ENCODE measurements at places on chromosomes 13 and 19.

DNA sequence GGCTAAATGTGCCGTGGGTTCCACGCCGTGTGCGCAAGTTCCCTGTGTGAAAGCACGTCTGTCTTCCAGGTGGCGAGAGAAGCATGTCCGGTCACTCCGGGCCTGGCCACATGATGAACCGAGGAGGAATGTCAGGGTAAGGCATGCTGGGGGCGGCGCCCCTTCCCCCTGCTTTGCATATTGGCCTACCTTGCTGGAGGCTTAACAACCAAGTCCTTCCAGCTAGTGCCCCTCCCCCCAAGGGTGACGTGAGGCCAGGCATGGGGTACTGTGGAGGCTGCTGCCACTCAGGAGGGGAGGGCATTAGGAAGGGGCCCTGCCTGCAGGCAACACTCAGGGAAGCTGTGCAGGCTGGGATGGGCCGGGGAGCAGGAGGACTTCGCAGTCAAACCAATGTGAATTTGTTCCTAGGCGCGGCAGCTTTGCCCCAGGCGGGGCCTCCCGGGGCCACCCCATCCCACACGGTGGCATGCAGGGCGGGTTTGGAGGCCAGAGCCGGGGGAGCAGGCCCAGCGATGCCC, 12.5 kb downstream of the MICOS13 start:
- DNase-seq: no peak

- DNase-seq: no peak
These were observed 9.5 kb upstream of the KLK14 start for GRCh38 chr19:51091895-51092873.

DNA sequence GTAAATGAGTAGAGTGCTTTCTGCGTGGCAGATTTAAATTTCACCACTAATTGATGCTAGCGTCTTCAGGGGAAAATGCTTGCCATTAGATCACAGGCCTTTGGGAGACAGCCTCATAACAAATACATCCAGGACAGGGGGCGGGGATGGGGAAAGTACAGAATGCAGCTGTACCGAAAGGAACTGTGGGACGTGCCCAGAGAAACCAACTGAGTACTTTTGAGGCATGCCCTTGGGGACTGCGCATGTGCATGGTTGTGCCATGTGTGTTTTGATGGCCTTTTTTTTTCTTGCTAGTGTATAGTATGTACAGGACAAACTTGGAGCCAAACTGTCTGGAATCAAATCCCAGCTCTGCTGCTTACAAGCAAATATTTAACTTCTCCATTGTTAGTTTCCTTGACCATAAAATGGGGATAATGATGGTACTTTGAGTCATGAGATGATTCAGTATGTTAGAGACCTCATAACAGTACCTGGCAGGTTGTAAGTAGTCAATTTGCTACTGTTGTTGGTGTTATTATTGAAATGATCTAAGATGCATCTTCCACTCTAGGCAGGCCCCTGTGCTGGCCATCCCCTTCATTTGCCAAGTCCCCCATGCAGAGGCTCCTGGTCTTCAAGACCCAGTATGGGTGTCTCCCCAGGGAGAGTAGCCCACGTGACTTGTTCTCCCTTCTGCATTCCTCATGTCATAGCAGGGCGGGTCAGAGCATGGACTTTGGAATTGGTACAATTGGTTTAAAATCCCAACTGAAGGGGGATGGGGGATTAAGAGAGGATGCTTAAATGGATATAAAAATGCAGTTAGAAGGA, 68.3 kb upstream of the NPAS1 start:
- DNase-seq: no peak

GRCh38 chr19:435707-436412, 25.0 kb downstream of the SHC2 start:
- DNase-seq: no peak

DNA sequence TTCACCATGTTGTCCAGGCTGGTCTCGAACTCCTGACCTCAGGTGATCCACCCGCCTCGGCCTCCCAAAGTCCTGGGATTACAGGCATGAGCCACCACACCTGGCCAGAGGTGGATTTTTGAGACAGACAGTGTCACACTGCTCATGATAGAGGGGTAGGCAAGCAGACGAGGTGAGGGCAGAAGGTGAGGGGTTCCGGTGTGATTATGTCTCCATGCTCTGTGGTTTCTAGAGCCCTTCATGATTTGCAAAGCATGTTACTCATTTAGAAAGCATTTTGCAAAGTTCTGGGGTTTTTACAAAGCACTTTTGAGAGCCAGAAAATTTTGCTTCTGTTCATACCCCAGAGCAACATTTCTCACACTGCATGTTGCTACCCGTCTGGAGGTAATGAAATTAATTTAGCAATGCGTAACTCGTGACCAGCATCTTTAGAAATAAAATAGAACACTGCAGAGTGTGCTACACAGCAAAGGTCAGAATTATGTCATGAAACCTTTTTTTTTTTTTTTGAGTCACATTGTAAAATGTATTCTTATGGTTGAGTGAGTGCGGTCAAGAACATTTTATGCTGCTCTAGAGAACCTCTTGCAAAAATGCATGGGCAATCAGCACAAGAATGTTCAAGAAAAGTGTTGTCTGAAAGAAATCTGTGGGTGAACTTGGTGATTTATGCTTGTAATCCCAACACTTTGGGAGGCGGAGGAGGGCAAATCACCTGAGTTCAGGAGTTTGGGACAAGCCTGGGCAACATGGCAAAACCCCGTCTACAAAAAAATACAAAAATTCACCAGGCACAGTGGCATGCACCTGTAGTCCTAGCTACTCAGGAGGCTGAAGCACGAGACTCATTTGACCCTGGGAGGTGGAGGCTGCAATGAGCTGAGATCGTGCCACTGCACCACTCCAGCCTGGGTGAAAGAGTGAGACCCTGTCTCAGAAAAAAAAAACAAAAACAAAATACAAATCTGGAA, 58.0 kb downstream of the MAP4K1 start:
- no peak for DNase-seq

GRCh38 chr19:39007096-39007495, 25.3 kb downstream of the FBXO27 start:
- DNase-seq: no peak

DNA sequence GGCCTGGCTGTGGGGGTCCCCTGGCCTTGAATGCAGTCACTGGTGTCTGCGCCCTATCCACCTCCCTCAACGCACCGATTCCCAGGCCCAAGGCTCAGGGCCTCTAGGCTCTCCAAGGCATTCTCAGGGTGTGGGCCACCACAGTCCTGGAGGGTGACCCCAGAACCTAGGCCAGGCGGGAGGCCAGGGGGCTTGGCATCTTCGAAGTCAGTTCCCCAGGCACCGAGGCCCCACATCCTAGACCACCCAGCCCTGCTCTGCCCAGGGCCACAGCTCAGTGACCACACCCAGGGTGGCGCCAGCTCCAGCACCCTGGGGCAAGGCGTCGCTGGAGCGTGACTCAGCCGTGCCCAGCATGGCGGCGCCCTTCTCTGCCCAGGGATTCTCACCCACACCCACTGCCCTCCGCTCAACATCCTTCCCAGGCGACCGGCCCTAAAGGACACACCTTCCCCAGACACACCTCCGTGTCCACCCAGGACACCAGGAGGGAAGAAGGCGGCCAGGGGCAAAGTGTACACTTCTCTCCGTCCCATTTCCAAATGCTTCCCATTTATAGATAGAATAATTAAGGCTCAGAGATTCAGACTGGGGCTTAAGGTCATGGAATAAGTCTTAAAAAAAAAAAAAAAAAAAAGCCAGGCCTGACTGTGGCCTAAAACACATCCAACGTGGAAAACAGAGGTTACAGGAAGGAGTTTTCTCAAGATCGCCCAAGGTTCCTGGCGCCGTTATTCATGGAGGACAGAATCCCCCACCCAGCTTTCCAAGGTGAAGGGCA, 36.4 kb upstream of the NANOS3 start:
- no peak for DNase-seq

GRCh38 chr13:66576381-66576780, 653.8 kb downstream of the PCDH9 start:
- DNase-seq: no peak

GRCh38 chr13:50712456-50712855, 131.0 kb downstream of the DLEU7 start:
- no peak for DNase-seq

- DNase-seq: no peak
These were observed 116.4 kb downstream of the AKAP11 start for GRCh38 chr13:42388326-42388725.

All from activated T-cell treated with anti-CD3 and anti-CD28 coated beads for 4 hours (primary cell).